T-cell (primary cell): ENCODE measurements at places on chromosomes 11 and 22. TPM values are rescaled to one million over a fixed set of nuclear protein-coding genes. Genes with fewer than 3 reads are reported as not detected.

GRCh38 chr11:1445741-1446445 is 40.7 kb downstream of the MOB2 start:
- H3K27me3 ChIP-seq = no peaks in the 10 kb centered on the region
- H3K4me3 ChIP-seq = no peak overlapping the region
- no peaks in the 10 kb centered on the region for H3K36me3 ChIP-seq

DNA sequence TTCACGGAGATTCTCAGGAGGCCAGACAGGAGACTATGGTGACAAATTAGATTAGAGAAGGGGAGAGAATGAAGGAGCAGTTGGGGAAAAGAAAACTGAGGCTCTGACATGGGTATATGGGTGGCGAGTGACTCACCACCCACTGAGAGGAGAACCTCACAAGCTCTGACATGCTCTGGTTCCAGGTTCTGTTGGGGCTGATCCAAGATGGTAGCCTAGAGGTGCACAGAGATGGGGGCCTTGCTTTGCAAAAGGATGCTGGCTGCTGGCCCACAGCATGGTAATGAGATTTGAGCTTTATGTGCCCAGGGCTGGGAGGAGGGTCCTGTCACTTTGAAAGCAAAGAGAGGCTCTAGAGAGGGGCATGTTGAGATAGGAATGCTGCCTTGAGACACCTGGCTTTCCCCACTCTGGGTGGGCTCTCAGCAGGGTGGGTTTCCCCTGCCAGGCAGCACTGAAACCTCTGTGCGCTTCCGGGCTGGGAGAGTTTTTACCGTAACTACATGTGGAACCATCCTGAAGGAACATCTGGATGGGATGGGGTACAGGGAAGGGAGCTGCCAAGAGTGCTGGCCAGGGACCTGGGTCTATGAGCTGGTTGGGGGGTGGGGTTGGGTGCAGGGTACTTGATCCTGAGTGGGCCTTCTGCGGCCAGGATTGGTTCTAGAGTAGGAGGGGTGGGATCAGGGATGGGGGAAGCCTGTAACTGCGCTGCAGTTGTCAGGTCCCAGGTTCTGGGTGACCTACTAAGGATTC is 1.2 kb upstream of the GRK2 start:
- H3K27ac ChIP-seq = no peak overlapping the region
- H3K4me1 ChIP-seq = peaks cover 26% of the 10 kb centered on the region
- H3K36me3 ChIP-seq = peaks cover 25% of the 10 kb centered on the region
- peaks cover 13% of the 10 kb centered on the region for H3K27me3 ChIP-seq
- H3K4me3 ChIP-seq = no peak overlapping the region
- no peak for DNase-seq

OR4C12 gene
- not detected for total RNA-seq

DNA sequence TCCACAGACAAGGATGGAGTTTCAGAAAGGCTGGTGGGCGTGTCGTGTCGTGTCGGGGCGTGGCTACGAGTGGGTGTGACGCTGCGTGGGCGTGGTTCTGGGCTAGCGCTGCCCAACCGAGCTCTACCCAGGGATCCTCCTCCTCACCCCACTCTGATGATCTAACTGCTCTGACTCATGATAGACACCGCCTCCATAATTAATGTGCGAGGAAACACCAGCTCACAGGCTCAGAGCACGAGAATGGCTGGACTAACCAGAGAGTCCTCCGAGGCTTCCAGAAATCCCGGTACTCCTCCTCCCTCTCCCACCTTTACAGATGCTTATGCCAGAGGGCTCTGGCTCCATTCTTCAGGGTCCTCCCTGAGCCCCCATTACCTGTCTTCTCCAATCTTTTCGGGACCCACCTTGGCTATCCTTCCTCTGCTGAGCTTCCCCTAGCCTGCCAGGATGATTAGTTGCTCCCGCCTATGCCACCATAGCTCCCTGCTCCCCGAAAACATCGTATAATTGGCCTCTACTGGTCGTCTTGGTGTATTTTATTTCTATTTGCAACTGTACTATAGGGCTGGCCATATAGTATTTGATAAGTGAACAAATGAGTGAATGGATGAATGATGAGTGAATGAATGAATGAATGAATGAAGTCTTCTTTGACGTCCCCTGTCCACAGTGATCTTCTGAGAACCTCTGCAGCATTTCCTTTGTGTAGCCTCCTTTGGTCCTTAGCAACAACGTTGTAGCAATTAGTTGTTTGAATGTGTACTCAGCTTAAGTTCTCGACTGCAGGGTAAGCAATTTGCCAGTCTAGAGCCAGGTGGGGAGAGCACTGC is 21.7 kb downstream of the TMPRSS13 start:
- DNase-seq = no peak
- no peak overlapping the region for H3K27ac ChIP-seq
- no peaks in the 10 kb centered on the region for H3K4me1 ChIP-seq
- no peaks in the 10 kb centered on the region for H3K27me3 ChIP-seq
- no peak overlapping the region for H3K4me3 ChIP-seq

DNA sequence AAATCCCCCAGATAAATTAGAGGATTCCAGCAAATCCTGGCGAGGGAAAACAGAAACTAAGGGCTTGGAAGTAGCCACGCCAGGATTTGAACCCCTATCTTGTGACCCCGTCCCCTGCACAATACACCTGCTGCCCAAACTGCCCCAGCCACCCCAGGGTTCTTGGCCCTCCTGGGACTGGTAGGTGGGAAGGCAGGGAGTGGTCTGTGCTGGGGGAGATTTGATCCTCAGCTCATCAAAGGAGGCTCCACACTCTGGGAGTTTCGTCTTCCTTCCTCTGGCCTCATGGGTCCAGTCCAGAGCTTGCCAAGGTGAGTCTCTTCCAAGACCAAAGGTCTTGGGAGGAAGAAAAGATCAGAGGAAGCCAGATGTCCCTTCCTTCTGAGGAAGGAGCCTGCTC is 4.5 kb upstream of the CHST1 start:
- H3K36me3 ChIP-seq = no peaks in the 10 kb centered on the region
- H3K4me3 ChIP-seq = no peak overlapping the region
- H3K27ac ChIP-seq = no peak overlapping the region
- H3K27me3 ChIP-seq = peaks cover 63% of the 10 kb centered on the region
- H3K4me1 ChIP-seq = no peaks in the 10 kb centered on the region

- H3K27ac ChIP-seq = no peak overlapping the region
- H3K27me3 ChIP-seq = no peaks in the 10 kb centered on the region
- H3K4me1 ChIP-seq = no peaks in the 10 kb centered on the region
- no peaks in the 10 kb centered on the region for H3K36me3 ChIP-seq
Observed at GRCh38 chr11:121212536-121213361, 79.8 kb upstream of the SC5D start.

MEN1 gene
- total RNA-seq = 31.7 TPM

DNA sequence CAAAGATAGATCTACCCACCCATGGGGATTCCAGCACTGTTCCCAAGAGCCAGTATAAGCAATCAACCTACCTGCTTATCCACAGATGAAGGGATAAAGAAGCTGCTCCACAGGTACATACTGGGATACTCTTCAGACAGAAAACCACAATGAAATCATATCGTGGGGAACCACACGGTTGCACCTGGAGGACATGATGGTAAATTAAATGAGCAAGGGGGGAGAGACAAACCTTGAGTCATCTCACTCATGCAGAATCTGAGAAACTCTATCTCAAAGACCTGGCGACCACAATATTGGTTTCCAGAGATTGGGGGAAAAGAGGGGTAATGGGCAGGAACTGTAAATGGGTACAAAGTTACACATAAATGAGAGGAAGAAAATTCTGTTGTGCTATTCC is 14.5 kb downstream of the RGL4 start:
- H3K36me3 ChIP-seq = peaks cover 85% of the 10 kb centered on the region
- no peak for DNase-seq
- no peak overlapping the region for H3K4me3 ChIP-seq
- peaks cover 4% of the 10 kb centered on the region for H3K4me1 ChIP-seq
- no peaks in the 10 kb centered on the region for H3K27me3 ChIP-seq

FJX1 gene
- total RNA-seq = not detected

GRCh38 chr22:44014241-44014640 is 9.9 kb upstream of the PARVB start:
- H3K4me3 ChIP-seq = no peak overlapping the region
- no peak overlapping the region for H3K27ac ChIP-seq
- no peaks in the 10 kb centered on the region for H3K4me1 ChIP-seq
- no peak for DNase-seq
- no peaks in the 10 kb centered on the region for H3K36me3 ChIP-seq

VSIG2 gene
- 1.6 TPM for total RNA-seq

DNA sequence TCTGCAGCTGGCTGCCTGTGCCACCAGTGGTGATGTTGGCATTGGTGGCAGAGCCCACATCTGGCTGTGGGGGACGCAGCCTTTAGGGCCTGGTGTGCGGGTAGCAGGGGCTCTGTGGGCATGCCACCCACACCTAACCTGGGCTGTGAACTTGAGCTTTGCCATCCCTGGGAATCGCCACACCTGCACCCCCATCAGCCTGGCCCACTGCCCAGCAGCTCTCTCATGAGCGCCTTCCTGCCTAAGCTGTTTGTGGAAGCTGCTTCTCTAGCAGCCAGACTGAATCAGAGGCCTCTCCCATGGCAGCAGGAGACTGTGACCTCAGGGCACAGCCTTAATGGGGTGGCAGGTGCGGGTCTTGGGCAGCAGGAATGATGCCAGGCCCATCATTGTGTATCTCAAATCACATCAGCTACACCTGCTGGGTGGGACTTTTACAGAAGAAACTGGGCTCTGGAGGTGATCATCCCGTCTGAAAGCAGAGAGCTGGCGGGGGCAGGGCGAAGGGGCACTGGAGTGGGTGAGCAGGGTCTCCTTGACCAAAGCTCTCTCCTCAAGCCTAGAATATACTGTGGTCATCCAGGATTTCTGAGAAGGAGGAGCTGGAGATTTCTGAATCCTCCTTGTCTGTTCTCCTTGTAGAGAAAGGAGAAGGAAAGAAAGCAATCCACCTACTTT is 17.8 kb upstream of the CARS1 start:
- H3K27ac ChIP-seq = no peak overlapping the region
- H3K36me3 ChIP-seq = no peaks in the 10 kb centered on the region
- peaks cover 10% of the 10 kb centered on the region for H3K27me3 ChIP-seq
- no peak for DNase-seq
- H3K4me3 ChIP-seq = no peak overlapping the region

DNA sequence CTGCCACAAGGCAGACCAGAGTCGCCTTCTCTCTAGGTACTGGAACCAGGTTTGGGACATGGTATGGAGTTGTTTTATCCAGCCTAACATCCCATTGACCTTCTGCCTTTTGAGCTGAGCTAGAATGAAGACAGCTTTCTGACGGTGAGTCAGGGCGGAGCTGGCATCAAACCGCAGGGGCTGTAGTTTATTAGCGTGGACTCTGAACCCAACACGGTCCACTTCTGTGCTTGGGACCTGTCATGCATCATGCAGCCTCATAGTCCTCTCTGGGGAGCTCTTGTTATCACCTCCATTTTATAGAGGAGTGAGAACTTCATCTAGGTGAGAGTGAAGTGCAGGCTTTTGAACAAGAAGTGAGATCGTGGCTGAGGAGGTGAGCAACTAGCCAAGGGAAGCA is 8.3 kb downstream of the GAL3ST1 start:
- no peaks in the 10 kb centered on the region for H3K36me3 ChIP-seq
- no peaks in the 10 kb centered on the region for H3K27me3 ChIP-seq
- no peak overlapping the region for H3K4me3 ChIP-seq
- no peak overlapping the region for H3K27ac ChIP-seq
- no peak for DNase-seq

DNA sequence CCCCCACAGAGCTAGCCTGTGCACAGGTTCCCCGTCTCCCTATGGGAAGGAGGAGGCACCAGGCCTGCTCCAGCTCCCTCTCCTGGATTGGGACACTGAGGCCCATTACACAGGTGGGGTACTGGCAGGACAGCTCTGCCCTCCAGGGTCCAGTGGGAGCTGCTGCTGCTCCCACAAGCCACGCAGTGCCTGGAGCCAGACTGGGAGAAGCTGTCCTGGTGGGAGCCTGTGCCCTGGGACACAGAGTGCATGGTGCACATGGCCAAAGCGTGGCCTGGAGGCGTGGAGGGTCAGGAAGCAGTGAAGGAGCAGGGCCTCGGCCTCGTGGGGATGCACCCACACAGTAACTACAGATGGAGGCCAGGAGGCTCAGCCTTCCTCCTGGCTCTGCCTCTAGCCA is 27.5 kb downstream of the DUSP8 start:
- DNase-seq = no peak
- peaks cover 2% of the 10 kb centered on the region for H3K4me1 ChIP-seq
- H3K4me3 ChIP-seq = no peak overlapping the region
- H3K27ac ChIP-seq = no peak overlapping the region
- peaks cover 2% of the 10 kb centered on the region for H3K27me3 ChIP-seq
- H3K36me3 ChIP-seq = no peaks in the 10 kb centered on the region

- H3K36me3 ChIP-seq = no peaks in the 10 kb centered on the region
- no peak overlapping the region for H3K27ac ChIP-seq
- H3K27me3 ChIP-seq = peaks cover 21% of the 10 kb centered on the region
- H3K4me1 ChIP-seq = no peaks in the 10 kb centered on the region
- DNase-seq = no peak
Observed at GRCh38 chr11:120272303-120272702, 32.4 kb downstream of the POU2F3 start.

DNA sequence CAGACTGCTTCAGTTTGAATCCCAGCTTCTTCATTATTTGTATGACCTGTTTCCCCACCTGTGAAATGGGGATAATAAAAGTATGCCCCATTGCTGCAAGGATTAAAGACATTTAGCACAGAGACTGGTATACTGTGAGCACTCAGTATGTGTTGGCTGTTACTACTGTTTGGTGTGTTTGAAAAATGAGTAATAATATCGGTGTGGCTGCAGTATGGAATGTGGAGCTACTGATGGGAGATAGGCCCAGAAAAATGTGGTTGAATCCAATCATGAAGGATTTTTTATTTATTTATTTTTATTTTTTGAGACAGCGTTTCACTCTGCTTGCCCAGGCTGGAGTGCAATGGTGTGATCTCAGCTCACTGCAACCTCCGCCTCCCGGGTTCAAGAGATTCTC is 9.1 kb upstream of the C1QTNF4 start:
- no peak overlapping the region for H3K27ac ChIP-seq
- no peak overlapping the region for H3K4me3 ChIP-seq
- DNase-seq = no peak
- no peaks in the 10 kb centered on the region for H3K4me1 ChIP-seq
- peaks cover 5% of the 10 kb centered on the region for H3K36me3 ChIP-seq
- H3K27me3 ChIP-seq = peaks cover 4% of the 10 kb centered on the region

ANO5 gene
- 0.03 TPM for total RNA-seq

DNA sequence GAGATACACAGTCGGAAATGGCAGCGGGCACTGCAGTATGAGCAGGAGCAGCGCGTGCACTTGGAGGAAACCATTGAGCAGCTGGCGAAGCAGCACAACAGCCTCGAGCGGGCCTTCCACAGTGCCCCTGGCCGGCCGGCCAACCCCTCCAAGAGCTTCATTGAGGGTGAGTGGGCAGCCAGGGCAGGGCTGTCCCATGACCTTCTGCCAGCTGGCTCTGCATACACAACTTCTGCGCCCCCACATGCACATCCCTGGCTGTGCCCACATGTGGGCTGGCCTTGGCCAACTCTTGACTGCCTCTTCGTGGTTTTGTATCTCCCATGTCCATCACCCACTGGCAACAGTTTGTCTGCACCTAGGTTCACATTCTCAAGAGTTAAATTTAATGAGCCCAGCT is 81.1 kb downstream of the MORC2 start:
- no peaks in the 10 kb centered on the region for H3K4me1 ChIP-seq
- no peak overlapping the region for H3K27ac ChIP-seq
- no peak overlapping the region for H3K4me3 ChIP-seq
- no peak for DNase-seq
- H3K27me3 ChIP-seq = no peaks in the 10 kb centered on the region

- no peak for DNase-seq
- H3K36me3 ChIP-seq = no peaks in the 10 kb centered on the region
- no peak overlapping the region for H3K4me3 ChIP-seq
- no peaks in the 10 kb centered on the region for H3K4me1 ChIP-seq
- H3K27ac ChIP-seq = no peak overlapping the region
Observed at GRCh38 chr11:1232021-1232882, 9.4 kb downstream of the MUC5B start.

- peaks cover 2% of the 10 kb centered on the region for H3K36me3 ChIP-seq
- H3K4me1 ChIP-seq = peaks cover 76% of the 10 kb centered on the region
- H3K4me3 ChIP-seq = no peak overlapping the region
- DNase-seq = peak; percentile 92
- peak overlapping the region; percentile 85 for H3K27ac ChIP-seq
- H3K27me3 ChIP-seq = no peaks in the 10 kb centered on the region
Observed at GRCh38 chr11:85752890-85753581, 57.9 kb downstream of the SYTL2 start.
